ENCODE measurements at places on chromosomes 7 and 10.

- no peak for DNase-seq
Measured at GRCh38 chr7:139051655-139052054, 15.8 kb upstream of the ZC3HAV1L start.

GRCh38 chr10:50506861-50507573, 116.7 kb downstream of the SGMS1 start:
- no peak for DNase-seq

DNA sequence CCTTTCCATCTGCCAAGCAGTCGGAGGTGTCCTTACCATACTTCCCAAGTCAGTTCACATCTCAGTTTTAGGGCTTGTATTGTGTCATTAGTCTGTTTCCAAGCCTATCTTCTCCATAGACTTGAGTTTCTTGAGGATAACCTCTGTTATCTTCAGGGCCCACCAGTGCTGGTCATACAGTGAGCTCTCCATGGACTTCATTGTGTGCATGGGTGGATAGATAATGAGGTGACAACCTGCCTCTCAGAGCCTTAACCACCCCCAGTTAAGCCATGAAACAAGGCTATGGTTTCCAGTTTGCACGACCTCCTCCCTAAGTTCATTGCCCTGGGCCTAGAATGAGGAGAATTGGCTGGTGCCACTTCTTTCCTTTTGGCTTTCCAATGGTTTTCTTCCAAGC, 38.5 kb upstream of the WAC start:
- no peak for DNase-seq

DNA sequence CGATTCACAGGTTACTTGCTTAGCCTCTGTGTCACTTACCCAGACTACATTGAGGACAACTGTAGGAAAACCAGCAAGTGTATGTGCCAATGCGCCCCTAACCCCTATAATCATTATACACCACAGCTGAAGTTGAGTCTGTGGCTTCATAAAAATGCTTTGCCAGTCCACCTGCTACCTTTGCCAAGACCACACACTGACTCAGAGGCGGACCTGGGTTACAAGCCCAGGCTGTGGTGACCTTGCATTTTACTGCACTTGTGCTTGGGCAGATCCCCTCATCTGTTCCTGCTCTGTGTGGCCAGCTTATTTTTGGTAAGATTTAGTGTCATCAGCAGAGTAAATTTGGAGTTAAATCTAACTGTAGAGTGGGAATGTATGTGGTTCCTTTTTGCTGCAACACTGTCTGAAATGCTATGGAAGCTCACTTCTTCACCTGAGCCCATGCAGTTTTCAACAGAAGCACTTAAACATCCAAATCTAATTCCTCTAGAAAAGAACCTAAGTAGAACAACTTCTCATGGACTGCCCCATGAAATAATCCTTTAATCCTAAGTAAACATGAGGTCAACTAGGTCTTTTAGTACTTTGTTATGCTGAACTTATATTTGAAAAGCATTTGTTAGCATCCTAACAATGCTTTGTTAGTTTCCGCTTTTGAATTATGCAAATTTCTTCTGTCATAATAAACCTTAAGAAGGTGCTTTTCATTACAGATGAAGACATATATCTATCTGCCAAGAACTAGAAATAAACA, 96.2 kb upstream of the AMPH start:
- no peak for DNase-seq

GRCh38 chr7:86913709-86914108, 145.7 kb downstream of the ELAPOR2 start:
- peak; percentile 80 for DNase-seq

- no peak for DNase-seq
Measured at GRCh38 chr7:32299133-32299702, 191.0 kb downstream of the LSM5 start.

DNA sequence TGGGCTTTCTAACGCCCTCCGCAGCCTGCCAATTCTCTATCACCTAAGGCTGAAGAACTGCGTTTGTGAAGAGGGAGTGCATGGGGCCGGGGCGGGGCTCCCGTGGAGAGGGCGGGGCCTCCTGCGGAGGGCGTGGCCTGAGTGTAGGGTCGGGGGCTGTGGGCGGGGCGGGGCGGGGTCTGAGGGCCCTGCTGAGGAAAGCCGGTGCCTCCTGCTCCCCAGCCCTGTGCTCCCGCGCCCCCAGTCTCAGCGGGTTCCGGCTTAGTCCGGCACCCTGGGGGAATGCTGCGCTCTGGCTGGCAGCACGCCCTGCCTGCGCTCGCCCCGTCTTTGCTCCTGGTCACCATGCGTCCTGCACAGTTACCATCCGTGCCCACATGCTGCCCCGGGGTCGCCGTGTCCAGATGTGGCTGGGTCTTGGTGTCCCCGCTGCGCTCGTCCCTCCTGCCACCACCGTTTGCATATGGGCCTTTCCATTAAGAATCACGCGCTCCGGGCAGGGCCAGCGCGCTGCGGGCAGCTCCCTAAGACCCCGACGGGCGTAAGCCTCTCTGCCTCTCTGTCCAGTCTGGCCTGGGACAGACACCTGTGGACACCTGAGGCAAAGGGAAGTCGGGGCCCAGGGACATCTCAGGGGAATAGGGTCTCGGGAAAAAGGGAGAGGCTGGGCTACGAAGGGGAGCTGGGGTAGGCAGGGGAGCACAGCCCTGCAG, 144.0 kb upstream of the RET start:
- DNase-seq = no peak
